ENCODE measurements at places on chromosomes 2 and 18.

DNA sequence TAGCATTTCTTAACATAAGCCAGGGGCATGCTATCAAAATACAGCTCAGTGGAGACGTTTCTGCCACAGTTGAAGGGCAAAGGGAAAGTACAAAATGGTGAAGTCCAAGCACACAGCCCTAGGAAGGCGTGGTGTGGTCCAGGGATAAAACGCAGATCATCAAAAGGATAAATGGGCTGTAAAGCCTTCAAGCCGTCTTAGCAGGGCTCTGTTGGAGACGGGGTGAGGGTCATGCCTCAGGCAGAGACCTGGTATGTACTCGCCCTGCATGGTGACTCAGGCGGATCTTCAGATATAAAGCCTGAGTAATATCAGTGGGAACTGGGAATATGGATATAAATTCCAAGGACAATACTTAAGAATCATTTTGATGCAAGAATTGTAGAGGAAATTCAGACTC lies 61.2 kb downstream of the NGEF start:
- DNase-seq, result no peak

DNA sequence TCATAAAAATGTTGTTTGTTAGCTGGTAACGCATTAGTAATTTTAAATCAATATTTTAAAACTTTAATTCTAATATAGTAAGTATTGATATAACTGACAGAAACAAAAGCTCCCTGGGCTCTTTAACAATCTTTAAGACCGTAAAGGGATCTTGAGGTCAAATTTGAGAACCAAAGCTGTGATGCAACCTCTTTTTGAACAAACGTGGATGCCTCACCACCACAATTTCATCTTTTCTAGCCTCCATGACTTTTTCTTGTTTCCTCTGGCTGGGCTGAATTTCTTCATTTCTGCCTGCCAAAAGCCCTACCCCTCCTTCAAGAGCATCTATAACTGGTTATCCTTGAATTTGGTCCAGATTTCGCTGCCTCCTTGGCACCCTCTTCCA lies 563 bp upstream of the POLE4 start:
- DNase-seq, result no peak

DNA sequence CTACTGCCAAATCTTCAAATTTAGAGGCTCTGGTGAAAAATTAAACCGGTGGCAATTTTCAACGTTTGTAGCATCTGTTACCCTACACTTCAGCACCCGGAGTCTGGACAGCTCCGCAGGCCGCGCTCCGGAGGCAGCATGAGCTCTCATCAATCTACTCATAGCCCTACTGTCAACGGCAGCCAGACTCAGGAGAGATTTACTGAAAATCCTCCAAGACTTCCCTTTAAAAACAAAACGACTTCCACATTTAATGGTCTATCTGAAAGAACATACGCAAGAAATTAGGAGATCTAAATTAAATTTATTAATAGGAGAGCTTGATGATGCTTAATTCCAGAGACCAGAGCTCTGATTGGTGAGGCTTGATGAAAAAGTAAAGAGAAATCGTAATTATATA lies 970 bp upstream of the ADCYAP1 start:
- peak; percentile 55 for DNase-seq

- peak; percentile 61 for DNase-seq
Measured at GRCh38 chr18:48539406-48540250, 797 bp downstream of the CTIF start.

GRCh38 chr2:4673025-4673489 lies 969.7 kb downstream of the DCDC2C start:
- DNase-seq, result no peak

DNA sequence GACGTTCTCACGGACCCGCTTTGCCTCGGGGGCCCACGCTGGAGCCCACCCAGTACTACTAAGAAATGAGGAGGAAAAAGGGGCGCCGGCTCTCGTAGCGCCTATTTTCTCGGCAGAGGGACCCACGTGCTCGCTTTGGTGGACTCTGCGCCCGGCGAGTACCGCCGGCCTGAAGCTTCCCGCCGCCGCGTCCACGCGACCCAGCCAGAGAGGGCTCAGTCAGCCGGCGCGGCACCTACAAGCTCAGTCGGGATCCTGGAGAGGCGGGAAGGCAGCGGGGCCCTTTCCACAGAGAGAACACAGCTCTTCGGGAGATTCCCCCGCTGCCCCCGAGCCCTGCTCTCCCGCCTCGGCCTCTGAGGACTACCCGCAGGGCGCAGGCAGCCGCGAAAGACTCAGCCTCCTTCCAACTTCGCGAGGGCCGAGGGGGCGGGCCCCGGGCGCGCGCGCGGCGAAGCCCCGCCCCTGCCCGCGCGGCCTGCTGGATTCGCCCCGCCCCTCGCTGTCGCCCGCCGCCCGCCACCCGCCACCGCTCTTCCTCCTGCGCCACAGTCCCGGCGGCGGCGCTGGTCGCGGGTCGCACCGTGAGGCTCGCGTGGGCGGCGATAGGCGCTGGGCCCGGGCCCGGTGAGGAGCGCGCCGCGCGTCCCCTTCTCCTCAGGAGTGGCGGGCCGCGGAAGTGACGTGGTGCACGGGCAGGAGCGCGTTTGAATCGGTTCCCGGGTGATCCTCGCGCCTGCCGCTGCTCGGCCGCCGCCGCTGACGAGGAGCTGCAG lies at the start of gene SMCHD1:
SMCHD1 (plus strand) TSS at position 549 of the 776 bp plus-strand sequence. CDS start 350 bp downstream, outside the sequence.
- peak; percentile 81 for DNase-seq

GRCh38 chr2:16666449-16666801 lies 791 bp upstream of the CYRIA start:
- DNase-seq, result peak; percentile 88

- DNase-seq, result no peak
Measured at GRCh38 chr2:2665834-2666133, 334.7 kb upstream of the MYT1L start.

DNA sequence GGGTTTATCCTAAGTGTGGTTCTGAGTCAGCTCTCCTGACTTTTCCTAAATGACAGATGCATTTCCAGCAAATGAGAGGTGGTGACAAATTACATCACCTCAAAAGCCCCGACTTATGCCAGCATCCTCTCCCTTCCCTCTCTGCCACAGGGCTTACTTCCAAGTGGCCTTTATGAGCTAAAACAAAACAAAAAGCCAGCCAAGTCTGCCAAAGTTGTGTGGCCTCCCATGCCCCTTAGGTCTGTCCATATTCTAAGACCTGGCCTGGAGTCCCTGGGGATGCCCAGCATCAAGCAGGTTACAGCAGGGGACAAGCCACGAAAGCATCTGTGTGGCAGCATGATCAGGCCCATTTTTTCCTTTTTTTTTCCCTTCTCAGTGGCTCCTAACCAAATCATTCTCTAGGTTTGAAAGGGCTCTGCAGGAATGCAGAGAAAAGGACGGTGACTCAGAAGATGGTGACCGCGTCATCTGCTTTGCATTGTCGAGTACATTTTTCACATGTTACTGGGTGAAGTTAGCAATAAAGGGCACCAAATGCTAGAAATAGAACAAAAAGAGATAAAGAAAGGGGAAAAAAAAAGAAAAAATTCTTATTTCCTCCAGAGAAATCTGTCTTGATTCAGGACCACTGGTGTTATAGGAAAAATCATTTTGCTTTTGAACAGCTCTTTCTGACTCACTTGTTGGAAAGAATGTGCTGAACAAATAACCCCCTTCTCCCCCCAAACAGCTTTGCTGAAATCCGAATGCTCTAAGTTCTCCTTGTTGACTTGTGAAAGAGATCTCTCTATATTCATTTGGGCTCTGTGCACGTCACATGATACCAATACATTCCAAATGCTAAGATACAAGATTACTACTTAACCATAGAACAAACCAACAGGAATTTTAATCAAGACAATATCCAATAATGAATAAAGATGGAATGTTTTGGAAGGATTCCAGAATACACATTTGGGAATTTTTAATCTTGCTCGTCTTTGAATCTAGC lies 178.7 kb downstream of the EN1 start:
- peak; percentile 98 for DNase-seq

DNA sequence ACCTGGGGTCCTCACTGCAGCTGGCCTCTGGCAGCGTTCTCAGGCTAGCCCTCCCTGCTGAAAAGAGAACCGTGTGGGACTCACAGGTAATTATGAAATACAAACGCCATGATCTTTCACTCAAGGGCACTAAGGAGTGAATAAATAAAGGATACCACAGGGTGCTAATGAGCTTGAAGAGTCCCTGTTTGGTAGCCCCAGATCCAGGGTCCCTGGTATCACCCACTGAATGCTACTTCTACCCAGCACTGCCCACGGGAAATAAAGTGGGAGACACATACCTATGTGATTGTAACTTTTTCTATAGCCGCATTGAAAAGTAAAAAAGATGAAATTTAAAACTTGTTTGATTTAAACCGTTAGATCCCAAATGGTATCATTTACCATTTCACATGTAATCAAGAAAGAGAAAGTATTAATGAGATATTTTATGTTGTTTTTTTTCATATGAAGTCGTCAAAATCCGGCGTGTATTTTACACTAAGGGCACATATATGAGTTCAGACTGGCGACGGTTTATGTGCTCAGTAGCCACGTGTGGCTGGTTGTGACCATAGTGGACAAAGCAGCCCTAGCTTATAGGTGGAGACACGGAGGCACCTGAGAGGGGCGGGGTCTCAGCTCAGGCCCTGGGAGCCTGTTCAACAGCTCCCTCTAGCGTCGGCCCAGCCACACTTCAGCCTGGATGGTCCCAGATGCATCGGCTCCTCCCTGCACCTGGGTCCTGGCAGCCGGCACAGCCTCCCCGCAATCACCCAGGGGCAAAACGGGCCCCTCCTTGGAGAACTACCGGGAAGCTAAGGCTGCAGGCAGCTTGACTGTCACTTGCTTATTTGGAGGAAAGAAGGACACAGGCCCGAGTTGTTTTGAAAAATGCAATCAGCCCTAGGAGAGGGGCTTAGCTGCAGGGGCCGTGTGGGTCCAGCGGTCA lies 39.2 kb downstream of the ODC1 start:
- DNase-seq, result peak; percentile 71

DNA sequence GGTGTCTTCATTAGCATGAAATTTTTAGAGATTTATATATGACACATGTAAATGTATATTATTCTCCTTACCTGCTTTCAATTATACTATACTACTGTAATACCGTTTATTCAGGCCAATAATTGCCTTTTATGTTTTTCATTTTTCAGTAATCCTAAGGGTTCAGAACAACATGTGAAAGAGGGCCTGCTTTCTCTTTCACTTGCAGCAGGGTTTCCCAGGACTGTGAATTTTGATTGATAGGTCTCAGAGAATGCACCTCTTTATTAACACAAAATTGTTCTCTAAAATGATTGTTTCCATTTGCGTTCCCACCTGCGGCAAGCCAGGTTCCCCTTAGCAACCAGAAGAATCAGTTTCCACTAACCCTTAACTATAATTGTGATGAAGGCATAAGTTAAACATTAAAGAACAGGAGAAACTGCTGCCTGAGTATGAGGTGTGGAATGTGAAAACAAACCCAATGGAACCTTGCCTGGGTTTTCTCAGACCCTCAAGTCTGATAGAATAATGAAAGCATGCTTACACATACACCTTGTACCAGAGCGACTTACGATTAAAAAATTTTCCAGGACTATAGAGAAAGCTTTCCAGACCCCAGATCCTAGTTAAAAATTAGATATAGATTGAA lies 1591.2 kb upstream of the LRRTM1 start:
- no peak for DNase-seq

DNA sequence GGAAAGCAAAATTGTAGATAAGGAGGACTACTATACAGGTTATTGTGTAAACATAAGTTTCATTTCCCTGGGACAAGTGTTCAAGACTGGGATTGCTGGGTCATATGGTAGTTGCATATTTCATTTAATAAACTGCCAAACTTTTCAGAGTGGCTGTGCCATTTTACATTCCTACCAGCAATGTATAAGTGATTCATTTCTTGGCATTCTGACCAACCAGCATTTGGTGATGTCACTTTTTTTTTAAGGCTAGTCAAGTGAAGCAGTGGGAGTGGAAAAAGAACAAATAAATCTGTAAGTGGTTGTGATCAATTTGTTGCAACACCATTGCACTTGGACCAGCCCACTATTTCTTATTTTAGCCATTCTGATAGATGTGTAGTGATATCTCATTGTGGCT lies 5.2 kb upstream of the CHCHD5 start:
- DNase-seq, result peak; percentile 92

DNA sequence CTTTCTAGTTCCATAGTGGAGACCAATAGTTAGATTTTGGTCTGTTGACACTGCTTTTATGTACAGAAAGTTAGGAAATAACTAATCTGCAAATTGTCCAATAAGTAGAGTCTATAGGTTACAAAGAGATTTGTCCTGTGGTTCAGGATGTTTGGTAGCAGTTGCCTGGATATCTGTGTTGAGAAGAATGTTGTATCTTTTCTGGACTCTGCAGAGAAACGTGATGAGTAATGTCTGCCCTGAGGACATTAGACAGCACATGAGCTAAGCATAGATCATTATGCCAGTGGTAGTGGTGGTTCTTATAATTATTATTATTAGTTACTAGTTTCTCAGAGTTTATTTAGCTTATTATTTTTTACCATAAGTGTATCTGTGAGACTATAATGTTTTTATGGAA lies 65.8 kb downstream of the ANKRD62 start:
- peak; percentile 10 for DNase-seq

- DNase-seq, result no peak
Measured at GRCh38 chr2:119939915-119940314, 73.0 kb upstream of the EPB41L5 start.

DNA sequence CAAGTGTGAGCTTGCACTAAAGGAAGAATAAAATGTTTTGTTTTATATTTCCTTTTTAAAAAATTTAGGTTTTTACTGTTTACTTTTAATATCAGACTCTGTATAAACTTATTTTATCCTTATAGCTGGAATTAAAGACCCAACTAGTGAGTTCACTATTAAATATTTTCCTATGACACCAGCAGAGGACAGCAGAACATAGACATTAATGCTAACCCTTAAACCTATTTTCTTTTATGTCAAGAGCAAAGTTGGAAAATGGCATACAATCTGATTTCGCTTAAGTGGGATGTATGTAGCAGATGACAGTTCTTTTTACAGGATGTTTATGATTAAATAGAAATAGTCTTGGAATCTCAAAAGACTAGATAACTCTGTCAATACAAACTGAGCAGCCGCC lies 188.2 kb upstream of the XIRP2 start:
- peak; percentile 0 for DNase-seq

DNA sequence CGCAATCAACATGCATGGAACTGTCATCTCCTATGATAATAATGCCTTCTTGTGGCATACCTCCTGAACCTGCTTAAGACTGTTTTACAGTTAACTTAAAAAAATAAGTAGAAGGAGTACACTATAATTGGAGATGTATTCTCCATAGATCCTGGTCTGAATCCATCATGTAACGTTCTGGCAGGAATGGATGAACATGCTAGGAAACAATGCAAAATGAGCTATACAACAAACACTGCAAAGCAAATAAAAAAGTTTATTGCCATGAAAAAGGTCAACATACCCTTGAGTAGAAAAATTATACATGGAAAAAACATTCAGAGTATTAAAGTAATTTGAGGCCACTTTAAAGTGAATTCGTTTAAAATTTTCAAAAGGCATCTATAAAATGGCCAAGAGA lies 71.5 kb upstream of the SCN7A start:
- no peak for DNase-seq

GRCh38 chr2:65396348-65397026 lies 35.9 kb downstream of the SPRED2 start:
- DNase-seq, result peak; percentile 53
